ENCODE measurements at places on chromosomes 3 and 15.
A peak's percentile ranks its signal among the peaks of the same experiment; 100 is the strongest.

DNA sequence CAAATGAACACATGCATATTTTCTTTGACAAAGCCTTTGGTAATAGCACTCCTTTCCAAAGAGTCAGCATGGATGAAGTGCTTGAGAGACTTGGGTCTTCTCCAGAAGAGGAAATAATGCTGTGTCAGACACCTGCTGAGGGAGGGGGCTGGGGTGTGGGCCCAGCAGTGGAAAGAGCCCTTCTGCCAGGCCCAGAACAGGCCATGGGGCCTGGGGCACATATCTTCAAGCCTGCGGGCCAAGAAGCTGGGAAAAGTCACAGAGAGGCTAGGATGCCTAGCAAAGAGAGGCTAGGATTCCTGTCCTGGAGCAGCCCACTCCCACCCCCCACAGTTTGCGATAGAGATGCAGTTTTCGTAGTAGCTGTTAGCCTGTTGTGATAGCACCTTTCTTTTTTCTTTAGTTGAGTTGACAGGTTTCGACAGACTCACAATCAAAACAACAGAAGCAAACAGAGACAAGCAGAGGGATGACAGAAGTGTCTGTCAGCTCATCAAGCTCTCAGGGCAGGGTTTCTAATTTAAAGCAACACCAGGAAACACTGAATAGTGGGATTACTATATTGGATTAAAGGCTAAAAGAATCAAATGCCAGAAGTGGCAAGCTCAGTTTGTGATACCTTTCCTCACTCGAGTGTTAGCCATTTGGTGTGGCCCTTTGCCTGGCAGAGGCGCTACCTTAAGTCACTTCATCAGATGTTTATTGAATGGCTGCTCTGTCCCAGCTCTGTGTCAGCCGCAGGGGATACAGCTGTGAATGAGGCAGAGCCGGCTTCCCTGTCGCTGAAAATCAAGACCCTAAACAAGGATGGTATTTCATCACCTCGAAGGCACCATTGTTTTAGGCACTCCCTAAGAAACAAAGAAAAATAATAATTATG, 19.0 kb downstream of the CMTM7 start:
- peak; percentile 39 for DNase-seq

DNA sequence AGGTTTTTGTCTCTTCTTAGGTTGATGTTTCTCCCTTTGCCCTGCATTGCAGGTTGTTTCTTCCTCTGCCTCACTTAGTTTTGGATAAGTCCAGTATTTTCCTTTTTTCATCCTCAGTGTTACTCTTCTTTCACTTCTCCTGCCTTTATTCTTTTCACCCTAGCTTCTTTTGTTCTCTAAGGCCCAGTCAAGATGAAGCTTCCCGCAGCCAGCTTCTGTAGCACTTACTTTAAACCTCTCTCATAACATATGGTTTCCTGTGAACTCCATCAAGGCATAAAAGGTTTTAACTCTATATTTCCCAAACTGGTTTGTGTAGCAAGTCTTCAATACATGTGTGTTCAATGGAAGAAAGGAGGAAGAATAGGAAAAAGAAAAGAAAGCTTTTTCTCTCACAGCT, 54.1 kb downstream of the TP63 start:
- no peak for DNase-seq

- DNase-seq: peak; percentile 1
These were observed 174.5 kb upstream of the TMC3 start for GRCh38 chr15:81548365-81549130.

GRCh38 chr3:108036984-108037741, 53.7 kb downstream of the CD47 start:
- peak; percentile 41 for DNase-seq

DNA sequence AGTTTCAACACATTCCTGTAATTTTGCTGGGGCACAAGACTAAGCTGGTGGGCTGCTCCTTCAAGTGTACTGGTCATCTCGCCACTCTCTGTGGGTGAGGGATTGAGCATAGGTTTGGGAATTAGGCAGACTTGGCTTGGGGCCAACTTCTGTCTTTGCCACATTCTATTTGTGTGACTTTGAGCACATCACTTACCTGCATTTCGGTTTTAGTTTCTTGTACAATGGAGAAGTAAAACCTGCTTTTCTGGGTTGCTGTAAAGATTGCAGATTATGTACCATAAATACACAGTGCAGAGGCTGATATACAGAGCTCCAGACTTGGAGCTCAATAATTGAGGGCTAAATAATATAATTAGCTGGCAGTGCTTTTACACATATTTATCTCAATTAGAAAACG, 162.1 kb downstream of the C3orf38 start:
- DNase-seq: no peak

DNA sequence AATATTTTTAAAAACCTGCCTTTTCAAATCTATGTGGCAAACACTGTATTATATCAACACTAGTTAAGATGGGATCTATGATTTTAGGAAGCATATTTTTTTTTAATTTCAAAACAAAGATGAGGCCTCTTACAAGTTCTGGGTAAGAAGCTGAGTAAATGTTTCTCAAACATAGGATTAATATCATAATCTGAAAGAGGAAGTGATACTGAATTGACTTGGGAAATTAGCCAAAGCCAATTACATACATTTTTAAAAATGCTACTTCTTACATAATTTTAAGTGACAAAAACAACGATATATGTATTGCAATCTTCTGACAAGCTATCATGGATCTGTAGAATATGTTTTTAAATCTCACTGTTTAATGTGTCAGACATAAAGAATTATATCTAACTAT, 135.1 kb upstream of the UBP1 start:
- DNase-seq: no peak

Measured in pons (tissue), 1 donor.